ENCODE measurements at places on chromosomes 13 and 19. TPM values are rescaled to one million over a fixed set of nuclear protein-coding genes. Genes with fewer than 3 reads are reported as not detected.

GRCh38 chr13:31631746-31632145, 107.6 kb upstream of the RXFP2 start:
- no peak for DNase-seq

DNA sequence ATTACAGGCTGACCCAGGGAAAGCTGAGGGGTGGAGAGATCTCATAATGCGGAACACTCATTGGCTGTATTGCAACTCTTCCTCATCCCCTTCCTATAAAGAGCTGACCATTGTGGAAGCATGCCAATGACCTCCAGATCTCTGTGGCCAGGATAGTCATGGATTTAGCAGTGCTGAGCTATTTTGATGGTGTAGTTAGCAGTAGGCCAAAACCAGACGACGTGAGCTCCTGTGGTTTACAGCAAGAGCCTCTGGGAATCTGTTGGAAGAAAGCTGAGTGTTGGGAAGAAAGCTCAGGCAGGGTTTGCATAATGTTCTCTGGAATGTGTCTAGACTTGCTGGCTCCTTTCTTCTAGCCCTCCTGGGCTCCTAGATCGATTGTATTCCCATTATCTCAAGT, 187.5 kb upstream of the GPC6 start:
- DNase-seq: no peak

GRCh38 chr13:40343550-40344269, 322.7 kb downstream of the FOXO1 start:
- no peak for DNase-seq

DNA sequence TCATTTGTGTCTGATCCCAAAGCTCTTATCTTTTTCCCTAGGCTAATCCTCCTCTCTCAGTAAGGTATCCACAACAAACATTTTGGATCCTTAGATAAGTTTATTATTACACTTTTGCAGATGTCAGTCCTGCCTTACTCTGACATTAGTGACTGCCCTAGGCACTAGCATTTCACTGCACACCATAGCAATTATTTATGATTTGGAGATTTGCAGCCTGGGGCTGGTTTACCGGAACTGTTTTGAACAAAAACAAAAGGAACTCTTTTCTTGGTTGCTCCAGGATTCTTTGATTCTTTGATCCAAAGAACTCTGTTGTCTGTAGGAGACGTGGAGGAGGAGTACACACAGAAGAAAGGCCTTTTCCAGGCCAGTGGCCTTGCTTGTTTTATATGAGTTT, 80.4 kb downstream of the EDNRB start:
- no peak for DNase-seq

- no peak for DNase-seq
These were observed 53.2 kb upstream of the RFC3 start for GRCh38 chr13:33764716-33765115.

DNA sequence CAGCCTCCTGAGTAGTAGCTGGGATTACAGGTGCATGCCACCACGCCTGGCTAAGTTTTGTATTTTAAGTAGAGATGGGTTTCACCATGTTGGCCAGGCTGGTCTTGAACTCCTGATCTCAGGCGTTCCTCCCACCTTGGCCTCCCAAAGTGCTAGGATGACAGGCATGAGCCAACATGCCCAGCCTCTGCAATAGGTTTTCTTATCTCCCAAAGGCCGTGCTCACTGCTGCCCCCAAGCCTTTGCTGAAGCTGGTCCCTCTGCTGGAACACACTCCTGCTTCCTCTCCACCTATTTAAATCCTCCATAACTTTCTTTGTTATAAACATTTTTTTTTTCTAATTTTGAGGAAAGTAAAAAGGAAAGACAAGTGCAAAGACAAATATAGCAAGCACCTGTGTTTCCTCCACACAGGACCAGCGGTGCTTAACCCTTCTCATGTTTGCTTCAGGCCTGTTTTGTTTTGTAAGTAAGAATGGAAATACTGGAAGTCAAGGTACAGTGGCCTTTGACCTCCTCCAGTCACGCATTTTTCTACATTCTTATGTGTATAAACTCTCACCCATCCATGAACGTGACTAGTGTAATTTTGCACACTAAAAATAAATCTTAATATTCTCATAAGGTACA, 14.5 kb upstream of the TNFAIP8L1 start:
- DNase-seq: no peak

GRCh38 chr13:46953941-46954340, 57.1 kb upstream of the HTR2A start:
- DNase-seq: no peak

DNA sequence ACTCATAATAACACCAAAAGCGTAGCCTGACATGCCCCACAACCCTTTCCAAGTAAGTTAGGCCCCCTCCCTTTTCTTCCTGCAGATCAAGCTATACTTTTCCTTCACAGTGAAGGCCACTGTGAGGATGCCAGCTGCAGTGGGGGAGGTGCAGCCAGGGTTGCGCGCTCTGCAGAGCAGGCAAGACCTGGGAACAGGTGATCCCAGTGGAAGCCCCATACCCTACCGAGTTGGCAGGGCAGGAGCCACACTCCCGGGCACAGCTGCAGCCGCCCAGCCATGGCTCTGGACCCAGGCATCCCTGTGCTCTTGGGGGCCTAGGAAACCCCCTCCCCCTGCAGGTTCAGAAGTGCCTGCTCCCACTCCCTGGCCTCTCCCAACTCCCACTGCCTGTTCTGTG, 18.7 kb downstream of the MTMR6 start:
- no peak for DNase-seq

GRCh38 chr13:100636441-100636840, 38.2 kb downstream of the TMTC4 start:
- DNase-seq: no peak

- DNase-seq: no peak
These were observed 206.8 kb upstream of the SOX1 start for GRCh38 chr13:111860231-111860552.

DNA sequence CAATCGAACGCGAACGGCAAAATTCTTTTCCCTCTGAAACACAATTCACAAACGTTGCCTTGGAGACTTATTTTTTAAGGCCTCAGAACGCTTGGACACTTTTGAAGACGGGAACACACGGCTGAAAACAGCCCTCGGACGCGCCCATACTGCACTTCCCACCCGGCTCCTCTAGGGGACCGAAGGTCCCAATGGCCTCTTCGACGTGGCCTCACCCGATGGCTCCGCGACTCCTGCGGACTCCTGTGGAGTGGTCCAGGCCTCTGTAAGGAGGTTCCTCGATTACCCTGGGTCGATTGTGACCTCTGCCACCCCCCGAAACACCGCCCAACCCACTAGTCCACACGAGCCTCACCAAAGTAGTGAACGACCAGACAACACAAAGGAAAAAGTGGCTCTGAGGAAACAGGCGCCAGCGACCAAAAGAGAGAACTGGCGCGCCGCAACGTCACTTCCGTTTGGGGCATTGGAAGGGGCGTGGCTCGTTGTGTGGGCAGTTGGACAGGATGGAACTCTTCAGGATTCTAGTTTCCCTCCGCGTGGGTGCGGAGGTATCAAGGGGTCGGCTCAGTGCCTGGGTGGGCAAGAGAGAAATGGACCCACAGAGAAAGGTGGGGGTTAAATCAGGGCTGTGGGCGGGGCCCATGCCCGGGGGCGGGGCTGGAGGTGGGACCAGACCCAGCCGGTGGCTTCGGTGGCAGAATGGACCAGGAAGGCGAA, at the start of gene ZNF560:
Gene ZNF560 (minus strand): TSS at position 434 of the 720 bp plus-strand sequence. CDS start 23,303 bp downstream, outside the sequence.
- no peak for DNase-seq

PSG5 gene
- total RNA-seq: not detected

ZFP30 gene
- total RNA-seq: 8.3 TPM

KCTD4 gene
- total RNA-seq: not detected

All from mesenteric fat pad (tissue), 1 donor.